ENCODE measurements at places on chromosomes 4 and X.

GRCh38 chr4:33171873-33172525 lies 2451.8 kb downstream of the PCDH7 start:
- no peak for DNase-seq

- DNase-seq = peak; percentile 21
These were observed 85.8 kb upstream of the PRPS1 start for GRCh38 chrX:107542500-107542899.

GRCh38 chrX:50613846-50614245 lies 143.2 kb upstream of the DGKK start:
- DNase-seq = no peak

- DNase-seq = no peak
These were observed 27.6 kb upstream of the PGRMC1 start for GRCh38 chrX:119208401-119209057.

GRCh38 chr4:146110871-146111485 lies 64.5 kb upstream of the LSM6 start:
- no peak for DNase-seq

- no peak for DNase-seq
These were observed 29.8 kb upstream of the CCNG2 start for GRCh38 chr4:77127215-77127614.

DNA sequence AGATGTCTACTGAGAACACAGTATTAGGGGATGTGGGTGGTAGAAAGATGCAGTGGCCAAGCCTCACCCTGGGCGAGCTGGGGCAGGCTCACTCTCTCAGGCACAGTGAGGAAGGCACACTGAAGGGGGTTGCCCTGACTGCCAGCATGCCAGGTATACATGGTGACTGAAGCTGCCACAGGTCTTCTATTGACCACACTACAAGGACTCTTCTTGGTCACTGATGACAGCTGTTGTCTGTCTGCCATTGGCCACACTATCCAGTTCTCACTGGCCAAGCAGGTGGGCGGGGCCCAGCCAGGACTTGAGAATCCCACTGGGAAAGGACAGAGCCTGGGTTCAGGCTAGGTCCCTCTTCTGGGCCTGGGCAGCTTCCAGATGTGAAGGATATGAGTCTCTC lies 39.7 kb upstream of the TBC1D14 start:
- DNase-seq = no peak

All from AG10803 (cell line).